ENCODE measurements at places on chromosomes 7 and 10. TPM values are rescaled to one million over a fixed set of nuclear protein-coding genes. Genes with fewer than 3 reads are reported as not detected.

Gene DPYSL4
- total RNA-seq = 16.7 TPM

Gene ADRA2A
- 0.14 TPM for total RNA-seq

Gene ZNF248
- 3.8 TPM for total RNA-seq

Gene UNCX
- not detected for total RNA-seq

Gene KLLN
- 0.63 TPM for total RNA-seq

Gene CDNF
- total RNA-seq = 1.3 TPM

Gene SORCS1
- total RNA-seq = not detected

Gene ACSM6
- not detected for total RNA-seq

Gene CTBP2
- 112 TPM for total RNA-seq

Gene CTAGE8
- total RNA-seq = not detected

Gene CYP3A7
- not detected for total RNA-seq

Gene CDK1
- 89.5 TPM for total RNA-seq

Gene ANKRD1
- 14.1 TPM for total RNA-seq

Gene TYSND1
- total RNA-seq = 16.8 TPM

Gene WNT8B
- not detected for total RNA-seq

Gene BLNK
- not detected for total RNA-seq

Gene SPDYE6
- total RNA-seq = not detected

Gene CAV2
- total RNA-seq = 178 TPM

Gene LIPJ
- not detected for total RNA-seq

Gene KCP
- total RNA-seq = 0.09 TPM

Gene GHRHR
- total RNA-seq = not detected
